ENCODE measurements at places on chromosomes 7 and 10. TPM values are rescaled to one million over a fixed set of nuclear protein-coding genes. Genes with fewer than 3 reads are reported as not detected.

GRCh38 chr10:3619241-3619640 lies 165.8 kb downstream of the KLF6 start:
- DNase-seq = no peak

DNA sequence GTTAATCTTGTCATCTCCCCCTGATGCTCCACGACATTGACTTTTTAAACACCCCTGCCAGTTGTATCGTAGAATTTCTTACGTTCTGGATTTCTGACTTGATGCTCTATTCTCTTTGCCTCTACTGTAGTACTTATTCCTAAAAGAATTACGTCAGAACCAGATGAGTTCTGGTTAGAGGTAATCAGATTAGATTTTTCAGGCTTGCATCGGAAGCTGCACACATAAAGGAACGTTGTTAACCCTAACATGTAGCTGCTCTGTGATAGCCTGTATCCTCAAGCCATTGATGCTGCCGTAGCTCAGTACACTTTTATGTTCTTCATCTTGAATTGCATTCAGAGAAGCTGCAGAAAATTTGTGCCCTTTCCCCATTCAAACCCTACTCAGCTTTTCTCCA lies 26.3 kb upstream of the TMEM236 start:
- DNase-seq = no peak

GRCh38 chr10:131127138-131127589 lies 184.4 kb downstream of the TCERG1L start:
- DNase-seq = no peak

DNA sequence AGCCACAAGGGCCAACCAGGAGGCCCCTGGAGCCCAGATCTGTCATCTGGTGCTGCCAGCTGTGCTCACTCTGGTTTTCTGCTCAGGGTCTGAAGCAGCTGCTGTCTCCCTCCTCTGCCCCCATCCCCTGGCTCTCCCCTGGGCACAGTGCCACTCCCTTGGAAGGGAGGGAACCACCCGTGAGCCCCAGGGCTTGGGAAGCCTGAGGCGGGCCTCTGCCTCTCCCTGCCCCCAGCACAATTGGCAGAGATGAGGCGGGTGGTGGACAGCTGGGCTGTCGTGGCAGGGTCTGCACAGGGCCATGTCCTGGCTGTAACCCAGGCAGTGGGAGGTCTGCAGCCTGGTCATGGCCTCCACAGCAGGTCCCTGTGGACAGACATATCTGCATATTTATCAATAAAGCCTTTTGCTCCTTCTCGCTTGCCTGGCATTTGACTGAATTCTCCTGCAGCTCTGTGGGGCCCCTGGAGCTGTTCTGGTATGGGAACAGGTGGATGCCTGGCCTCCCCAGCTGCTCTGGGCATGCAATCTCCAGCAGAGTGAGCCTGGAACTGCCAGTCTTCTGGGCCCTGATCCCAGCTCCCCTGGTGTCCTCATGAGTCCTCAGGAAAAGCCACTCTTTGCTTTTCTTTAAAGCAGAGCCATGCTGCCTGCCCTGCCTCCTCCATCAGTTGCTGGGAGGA lies 1.6 kb upstream of the ANKRD2 start:
- no peak for DNase-seq

- DNase-seq = no peak
These were observed 112.2 kb downstream of the MYL10 start for GRCh38 chr7:101516851-101517250.

GRCh38 chr10:3853547-3854303 lies 68.7 kb upstream of the KLF6 start:
- no peak for DNase-seq

DNA sequence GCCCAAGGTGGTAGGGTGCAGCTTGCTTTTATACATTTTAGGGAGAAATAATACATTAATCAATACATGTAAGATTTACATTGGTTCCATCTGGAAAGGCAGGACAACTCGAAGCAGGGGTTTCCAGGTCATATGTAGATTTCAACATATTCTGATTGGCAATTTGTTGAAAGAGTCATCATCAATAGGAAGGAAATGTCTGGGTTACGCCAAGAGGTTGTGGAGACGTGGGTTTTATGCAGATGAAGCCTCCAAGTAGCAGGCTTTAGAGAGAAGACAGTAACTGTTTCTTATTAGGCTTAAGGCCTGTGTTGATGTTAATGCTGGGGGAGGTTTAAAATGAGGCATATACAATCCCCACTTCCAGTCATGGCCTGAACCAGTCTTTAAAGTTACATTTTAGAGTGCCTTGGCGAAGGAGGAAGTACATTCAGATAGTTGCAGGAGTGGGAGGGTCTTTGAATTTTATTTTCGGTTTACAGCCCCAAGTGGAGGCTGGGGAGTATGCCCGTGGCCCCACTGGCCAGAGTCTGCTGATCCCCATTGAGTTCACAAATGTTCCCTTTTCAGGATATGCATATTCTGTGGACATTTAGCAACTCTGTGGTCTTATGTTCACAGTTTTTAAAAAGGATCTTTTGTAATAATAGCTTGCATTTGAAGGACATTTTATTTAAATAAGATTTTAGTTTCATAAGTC lies 166.0 kb upstream of the GDF10 start:
- no peak for DNase-seq

DNA sequence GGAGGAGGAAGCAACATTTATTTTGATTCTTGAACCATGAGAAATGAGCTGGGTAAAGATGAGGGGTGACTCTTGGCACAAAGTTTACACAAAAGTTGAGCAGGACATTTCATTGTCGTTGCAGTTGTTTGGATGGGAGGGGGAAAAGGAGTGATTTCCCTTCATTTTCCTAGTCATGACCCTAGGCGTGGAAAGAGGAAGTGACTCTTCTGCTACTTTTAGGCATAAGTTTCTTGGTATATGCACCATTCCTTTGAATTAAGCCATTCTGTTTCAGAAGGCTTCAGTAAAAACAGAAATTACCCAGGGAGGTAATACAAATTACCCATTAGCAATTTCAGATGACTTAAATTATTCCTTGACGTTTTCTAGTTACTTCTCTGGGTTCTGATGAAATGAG lies 113.9 kb upstream of the FAM171A1 start:
- no peak for DNase-seq

DNA sequence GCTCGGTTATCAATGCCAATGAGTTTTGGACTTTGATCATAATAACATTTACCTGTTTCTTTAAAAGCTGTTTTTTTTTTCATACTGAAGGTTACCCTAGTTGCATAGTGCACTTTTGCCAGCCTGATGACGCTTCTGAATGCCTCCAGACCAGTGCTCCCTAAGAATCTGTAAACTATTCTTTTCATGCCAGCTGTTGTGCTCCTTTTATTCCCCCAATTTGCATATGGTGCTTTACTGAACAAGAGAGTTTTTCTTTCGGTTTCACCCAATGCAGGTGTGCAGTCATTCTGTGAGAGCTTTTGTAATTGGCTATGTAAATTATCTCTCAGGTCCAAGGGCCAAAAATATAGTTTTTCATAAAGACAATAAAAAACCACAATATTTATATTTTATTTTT lies 48.1 kb upstream of the GLCCI1 start:
- DNase-seq = no peak

DNA sequence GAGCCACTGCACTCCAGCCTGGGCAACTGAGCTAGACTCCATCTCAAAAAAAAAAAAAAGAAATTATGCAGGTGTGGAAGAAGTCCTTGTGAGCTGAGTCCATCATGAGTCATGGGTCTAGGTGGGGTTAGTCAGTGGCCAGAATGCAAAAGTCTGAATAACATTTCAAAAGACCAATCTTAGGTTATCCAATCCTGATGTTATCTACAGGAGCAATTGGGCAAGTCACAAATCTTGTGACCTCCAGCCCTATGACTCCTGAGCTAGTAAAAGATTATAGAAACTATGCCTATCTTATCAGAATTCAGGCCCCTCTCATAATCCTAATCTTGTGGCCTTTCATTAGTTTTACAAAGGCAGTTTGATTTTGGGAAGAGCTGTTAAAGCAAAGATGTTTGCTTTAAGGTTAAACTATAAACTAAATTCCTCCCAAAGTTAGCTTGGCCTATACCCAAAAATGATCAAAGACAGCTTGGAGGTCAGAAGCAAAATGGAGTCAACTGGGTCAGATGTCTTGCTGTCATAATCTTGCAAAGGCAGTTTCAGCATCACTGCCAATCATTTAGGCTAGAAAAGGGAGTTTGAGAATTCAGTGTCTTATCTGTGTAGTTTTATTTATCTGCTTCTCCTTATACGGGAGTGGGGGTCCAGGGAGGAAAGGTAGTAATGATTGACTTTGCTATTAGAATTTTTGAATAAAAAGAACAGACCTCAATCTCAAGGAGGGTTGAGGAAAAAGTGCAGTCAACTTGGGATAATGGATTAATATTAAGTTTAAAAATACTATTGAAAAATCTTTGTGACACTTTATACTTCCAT lies 71.2 kb upstream of the TRIM24 start:
- DNase-seq = no peak

GRCh38 chr7:36309301-36309700 lies 80.4 kb upstream of the ANLN start:
- DNase-seq = no peak

DNA sequence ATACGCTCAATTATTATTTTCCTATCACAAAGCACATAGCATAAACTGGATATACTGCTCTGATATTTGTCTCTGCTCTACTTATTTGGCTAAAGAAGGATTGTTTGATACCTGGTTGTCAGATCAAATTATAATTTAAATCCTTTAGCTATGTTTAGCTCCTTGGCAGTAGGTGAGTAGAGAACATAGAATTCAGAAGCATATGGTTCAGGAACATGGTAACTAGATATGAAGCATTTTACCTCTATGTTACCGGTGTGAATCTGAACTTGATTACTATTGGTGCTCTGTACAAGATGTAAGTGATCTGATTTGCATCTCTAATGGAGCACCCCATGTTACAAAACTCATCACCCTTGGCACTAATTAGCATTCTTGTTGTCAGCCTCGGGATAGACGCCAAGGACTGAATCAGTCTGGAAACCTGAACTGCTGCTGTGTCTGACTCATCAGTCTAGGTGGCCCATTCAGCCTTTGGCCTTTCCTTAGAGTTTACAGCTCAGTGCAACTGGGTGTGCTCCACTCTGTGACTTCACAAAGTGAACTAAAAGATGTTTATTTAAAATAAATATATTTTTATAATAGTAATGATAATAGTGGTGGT lies 12.3 kb upstream of the MYPN start:
- DNase-seq = no peak

- no peak for DNase-seq
These were observed 19.1 kb downstream of the DPYSL4 start for GRCh38 chr10:132205650-132206376.

DNA sequence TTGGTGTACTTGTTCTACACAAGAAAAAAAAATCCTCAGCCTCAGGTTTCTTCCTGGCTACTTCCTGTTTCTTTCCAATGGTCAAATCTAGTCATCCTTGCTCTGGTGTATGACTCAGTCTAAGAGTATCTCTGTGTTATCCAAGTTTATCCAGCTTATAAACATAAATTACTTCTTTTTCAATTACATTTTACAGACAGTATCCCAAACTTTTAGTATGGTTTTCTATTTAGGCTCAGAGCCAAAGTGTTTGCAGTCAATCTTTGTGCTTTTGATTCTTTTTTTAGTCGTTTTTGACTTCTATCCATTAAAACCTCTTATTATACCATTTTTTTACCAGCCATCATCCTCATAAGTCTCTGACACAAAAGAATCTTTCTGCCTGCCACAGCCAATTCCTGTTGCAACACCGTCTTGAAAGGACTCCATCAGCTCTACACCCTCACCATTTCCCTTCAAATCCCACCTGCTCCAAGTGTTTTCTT lies 294.6 kb downstream of the PTEN start:
- no peak for DNase-seq

DNA sequence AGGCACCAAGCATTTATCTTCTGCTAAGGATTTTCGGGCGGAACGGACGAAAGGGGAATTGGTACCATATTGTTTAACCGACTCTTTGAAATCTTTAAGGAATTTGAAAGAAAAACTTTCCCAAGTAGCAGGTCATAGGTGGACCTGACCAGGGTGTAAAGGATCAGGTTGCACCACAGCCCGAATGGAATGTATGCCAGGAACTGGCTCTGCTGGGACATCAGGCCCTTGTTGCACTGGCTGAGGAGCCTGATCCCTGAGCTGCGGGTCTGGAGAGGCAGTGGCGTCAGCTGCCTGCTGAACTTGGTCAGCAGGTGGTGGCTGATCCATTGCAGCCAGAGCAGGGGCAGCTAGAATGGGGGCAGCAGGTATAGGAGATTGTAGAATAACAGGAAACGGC lies 41.4 kb upstream of the AKR1C2 start:
- no peak for DNase-seq

GRCh38 chr10:52918714-52919305 lies 146.2 kb upstream of the MBL2 start:
- no peak for DNase-seq

- no peak for DNase-seq
These were observed 51.5 kb downstream of the VAX1 start for GRCh38 chr10:117086546-117086945.

DNA sequence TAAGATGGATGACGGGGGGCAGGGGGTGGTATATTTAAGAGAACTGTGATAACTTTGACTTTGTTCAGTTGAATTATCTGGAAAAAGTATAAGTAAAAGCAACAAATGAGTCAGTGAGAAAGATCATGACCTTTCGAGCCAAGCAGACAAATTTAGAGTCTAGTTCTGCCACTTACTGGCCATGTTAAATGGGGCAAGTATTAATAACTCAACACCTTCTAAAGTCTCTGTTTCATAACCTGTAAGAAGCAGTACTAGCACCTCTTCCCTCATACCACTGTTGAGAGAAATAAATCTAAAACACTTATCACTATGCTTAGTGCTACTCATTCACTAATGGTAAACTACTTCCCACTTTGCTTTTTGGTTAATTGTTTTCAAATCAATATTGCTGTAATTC lies 604.4 kb upstream of the LRRN3 start:
- DNase-seq = no peak

GRCh38 chr7:120741371-120742042 lies 116.4 kb downstream of the TSPAN12 start:
- no peak for DNase-seq

DNA sequence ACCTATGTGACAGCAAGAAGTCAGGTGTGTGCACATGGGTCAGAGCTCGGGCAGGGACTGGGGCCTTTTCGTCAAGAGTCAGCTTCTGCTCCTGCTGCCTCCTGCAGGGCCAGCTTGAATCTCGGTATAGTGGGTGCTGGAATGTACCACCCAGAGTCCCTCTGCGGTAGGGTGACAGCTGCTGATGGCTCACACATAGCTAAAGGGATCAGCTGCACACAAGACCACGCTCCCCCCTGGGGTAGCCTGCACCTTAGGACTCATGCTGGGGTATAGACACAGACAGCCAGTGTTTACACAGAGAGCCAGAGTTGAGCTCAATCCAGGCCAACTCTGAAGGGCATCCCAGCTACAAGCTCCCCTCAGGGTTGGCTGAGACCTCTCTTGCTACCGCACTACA lies 14.0 kb upstream of the COL13A1 start:
- DNase-seq = no peak

- no peak for DNase-seq
These were observed 53.9 kb downstream of the MYL10 start for GRCh38 chr7:101575168-101575567.

ADIRF gene
- 0.42 TPM for total RNA-seq

ANKRD61 gene
- not detected for total RNA-seq

TUBB8 gene
- not detected for total RNA-seq

STEAP4 gene
- 0.10 TPM for total RNA-seq

CXCL12 gene
- total RNA-seq = 0.13 TPM

PHKG1 gene
- 6.2 TPM for total RNA-seq

FAM221A gene
- total RNA-seq = 4.8 TPM

CFAP70 gene
- total RNA-seq = 2.4 TPM

CASTOR2 gene
- total RNA-seq = 5.5 TPM

LLCFC1 gene
- not detected for total RNA-seq

CLRN3 gene
- not detected for total RNA-seq

NEBL gene
- total RNA-seq = not detected

LRGUK gene
- total RNA-seq = 0.57 TPM

MMRN2 gene
- 1.6 TPM for total RNA-seq

TDRD1 gene
- 0.20 TPM for total RNA-seq

TRIM50 gene
- total RNA-seq = not detected

ENO4 gene
- not detected for total RNA-seq

SFRP4 gene
- not detected for total RNA-seq

All from T-helper 17 cell (primary cell).